ENCODE measurements at places on chromosomes 6 and 20.

GRCh38 chr20:58742668-58743566 is 50.3 kb downstream of the NPEPL1 start:
- no peak for DNase-seq

- DNase-seq = no peak
Observed at GRCh38 chr6:166907373-166907841, 48.9 kb downstream of the RNASET2 start.

- DNase-seq = no peak
Observed at GRCh38 chr6:163867518-163868292, 453.2 kb downstream of the QKI start.

DNA sequence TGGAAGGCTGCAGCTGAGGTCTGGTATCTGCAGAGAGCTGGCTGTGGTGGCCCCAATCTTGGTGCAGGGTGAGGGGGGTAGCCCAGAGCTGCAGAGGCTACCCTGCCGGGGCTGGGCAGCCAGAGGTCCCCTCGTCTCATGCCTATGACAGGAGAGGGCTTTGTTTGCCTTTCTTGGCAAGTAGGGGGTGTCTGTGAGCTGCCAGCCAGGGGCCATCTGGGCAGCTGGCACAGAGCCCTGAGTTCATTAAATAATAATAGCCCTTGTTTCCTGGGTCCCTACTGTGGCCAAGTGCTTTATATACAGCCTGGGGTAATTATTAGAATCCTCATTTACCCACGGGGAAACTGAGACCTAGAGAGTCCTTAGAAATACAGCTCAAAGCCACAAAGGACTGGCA is 66.6 kb downstream of the EZR start:
- DNase-seq = no peak

DNA sequence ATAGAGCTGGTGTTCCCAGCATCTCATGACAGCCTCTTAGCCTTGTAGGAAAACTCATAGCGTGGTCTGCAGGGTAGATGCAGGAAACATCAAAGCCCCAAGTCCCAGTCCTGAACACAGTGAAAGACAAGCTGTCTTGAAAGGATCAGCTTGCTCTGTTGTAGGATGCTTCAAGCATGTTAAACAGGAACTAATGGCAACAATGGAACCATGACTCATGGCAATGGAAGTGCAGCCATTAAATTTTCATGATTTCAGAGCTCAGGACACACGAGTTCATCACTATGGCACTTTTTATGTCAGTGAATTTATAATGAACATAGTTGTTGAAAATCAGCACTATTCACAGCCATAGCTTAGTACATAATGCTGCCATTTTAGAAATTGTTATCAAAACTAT is 367.7 kb downstream of the KIF16B start:
- no peak for DNase-seq

- DNase-seq = no peak
Observed at GRCh38 chr6:167933290-167933689, 64.2 kb upstream of the KIF25 start.

DNA sequence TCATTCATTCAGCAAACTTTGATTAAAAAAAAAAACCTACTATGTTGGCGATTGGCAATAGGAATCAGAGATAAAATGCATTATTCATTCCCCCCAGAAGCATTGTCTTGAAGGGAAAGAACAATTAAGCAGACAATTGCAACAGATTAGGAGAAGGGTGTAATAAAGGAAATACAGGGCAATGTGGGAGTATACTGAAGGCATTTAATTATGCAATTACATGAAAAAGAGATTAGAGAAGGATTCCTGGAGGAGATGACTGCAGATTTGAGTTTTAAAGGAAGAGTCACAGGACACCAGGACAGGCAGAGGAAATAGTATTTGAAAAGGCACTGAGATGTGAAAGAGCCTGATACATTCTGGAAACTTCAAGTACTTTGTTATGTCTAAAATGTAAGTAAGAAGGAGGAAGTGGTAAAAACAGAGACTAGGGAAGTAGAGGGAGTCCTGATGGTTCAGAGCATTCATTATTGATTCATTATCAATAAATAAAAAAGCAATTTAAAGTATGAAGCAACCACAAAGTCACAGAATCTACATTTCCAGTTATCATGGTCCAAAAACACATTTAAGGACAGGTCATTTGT is 43.7 kb downstream of the THEMIS start:
- DNase-seq = no peak

- no peak for DNase-seq
Observed at GRCh38 chr6:129623008-129623732, 86.8 kb downstream of the ARHGAP18 start.

GRCh38 chr6:42158631-42159030 is 14.5 kb upstream of the GUCA1A start:
- DNase-seq = no peak

GRCh38 chr6:159257846-159258245 is 88.6 kb downstream of the FNDC1 start:
- DNase-seq = no peak

GRCh38 chr6:109963598-109964170 is 14.4 kb upstream of the GPR6 start:
- DNase-seq = no peak

GRCh38 chr6:17574866-17575560 is 25.1 kb upstream of the FAM8A1 start:
- no peak for DNase-seq

GRCh38 chr6:33426590-33427511 is 7.0 kb downstream of the SYNGAP1 start:
- DNase-seq = peak; percentile 19

GRCh38 chr20:10710991-10711775 is 37.4 kb upstream of the JAG1 start:
- peak; percentile 94 for DNase-seq

DNA sequence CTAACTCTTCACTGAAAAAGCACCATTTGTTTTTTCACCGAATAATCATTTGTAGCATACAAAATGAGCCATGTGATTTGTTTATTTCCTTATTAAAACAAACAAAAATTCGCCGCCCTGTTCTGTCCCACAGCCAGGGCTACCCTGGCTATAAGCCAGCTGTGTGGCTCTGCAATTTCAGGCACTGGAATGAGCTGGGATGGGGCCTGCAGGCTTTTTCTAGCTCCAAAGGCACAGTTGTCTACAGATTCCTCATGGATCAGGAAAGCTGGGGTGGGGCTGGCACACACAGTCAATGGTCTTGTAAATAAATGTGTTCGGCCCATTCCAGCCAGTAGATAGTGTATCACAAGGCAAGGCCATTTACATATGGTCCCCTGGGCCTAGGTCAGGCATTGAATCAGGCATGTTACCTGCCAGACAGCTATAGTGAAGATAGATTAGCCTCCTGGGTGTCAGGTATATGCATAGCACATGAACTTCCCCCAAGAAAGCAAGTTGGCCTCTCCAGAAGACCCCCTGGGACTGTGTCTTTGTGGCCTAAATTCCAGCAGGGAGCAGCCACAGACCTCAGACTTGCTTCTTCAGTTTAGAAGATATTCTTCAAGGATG is 608.9 kb downstream of the MAFB start:
- no peak for DNase-seq

DNA sequence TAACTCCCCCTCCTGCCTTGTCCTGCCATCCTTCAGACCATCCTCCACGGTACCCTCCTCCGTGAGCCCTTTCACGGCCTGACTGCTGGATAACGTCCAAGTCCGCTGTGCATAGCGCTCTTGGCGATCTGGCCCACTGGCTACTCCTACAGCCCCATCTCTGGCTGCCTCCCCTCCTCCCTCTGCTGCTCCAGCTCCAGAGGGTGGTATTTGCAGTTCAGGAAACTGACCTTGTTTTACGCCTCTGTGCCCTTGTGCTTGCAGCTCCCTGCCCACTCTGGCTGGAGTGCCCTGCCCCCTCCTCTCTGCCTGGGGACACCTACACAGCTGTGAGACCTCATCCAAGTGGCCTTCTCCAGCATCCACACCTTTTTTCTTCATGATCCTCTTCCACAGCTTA is 6.5 kb upstream of the RREB1 start:
- DNase-seq = no peak

- DNase-seq = no peak
Observed at GRCh38 chr20:50456452-50457324, 53.5 kb upstream of the PTPN1 start.

GRCh38 chr20:17326096-17326495 is 99.3 kb downstream of the PCSK2 start:
- DNase-seq = no peak

GRCh38 chr6:87807475-87807874 is 105.4 kb upstream of the AKIRIN2 start:
- no peak for DNase-seq

DNA sequence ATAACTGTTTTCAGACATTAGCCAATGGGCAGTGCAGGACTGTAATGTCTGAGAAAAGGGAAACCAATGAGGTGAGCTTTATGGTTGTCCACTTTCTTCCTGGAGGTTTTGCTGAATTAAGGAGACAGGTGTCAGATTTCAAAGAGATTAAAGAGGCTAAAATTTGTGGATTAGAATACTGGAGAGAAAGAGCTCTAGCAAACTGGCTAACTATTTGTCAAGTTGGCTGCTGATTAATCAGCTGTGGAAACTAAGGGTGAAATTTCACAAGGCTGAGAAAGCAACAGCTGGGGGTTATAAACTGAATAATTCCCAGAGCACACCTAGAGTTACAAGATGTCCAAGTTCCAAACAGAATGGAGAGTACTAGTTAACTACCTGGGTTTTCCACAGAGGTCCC is 198.9 kb downstream of the TBC1D32 start:
- no peak for DNase-seq

DNA sequence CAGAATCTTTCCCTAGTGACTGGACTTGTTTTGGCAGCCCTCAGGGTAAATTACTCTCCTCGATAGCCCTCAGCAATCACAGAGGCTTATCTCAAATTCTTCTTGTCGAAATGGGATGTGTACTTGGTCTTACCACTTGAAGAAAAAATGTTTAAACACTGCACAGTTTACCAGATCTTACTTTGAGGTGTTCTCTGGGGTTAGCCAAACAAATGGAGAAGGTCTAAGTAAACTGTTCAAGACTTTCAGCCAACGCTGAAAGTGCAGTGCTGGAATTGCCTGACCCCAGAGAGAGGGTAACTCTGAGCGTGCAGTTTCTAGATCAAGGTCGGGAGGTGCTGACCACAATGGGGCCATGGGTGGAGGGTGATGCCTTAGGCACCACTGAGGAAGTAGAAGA is 39.2 kb downstream of the MYLIP start:
- no peak for DNase-seq

GRCh38 chr20:62482974-62483373 is 7.2 kb upstream of the GATA5 start:
- no peak for DNase-seq

- DNase-seq = no peak
Observed at GRCh38 chr20:50385733-50386640, 124.2 kb upstream of the PTPN1 start.

DNA sequence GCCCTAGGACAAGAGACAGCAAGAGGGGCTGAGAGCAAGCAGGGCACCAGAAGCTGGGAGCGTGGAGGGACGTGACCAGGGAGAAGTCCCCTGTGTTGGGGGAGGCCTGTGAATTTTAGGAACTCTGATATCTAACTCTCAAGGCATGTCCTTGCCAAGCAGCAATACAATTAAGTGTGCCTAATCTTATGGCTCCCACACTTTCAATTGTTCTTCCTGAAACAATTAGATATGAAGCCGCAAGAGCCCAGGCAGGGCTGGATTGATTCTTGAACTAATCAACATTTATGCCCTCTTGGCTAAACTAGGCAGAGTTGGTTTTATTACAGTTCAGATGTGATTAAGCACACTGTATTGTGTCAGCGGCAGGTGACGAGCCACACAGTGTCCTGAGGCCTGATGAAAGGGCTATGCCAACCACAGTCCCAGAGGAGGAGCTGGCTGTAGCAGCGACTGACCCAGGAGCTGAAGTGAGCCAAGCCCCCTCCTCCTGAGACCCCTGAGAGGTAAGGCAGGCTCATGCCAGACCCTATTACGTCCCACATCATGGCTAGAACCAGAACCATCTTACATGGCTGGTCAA is 4.2 kb upstream of the MAVS start:
- no peak for DNase-seq

DNA sequence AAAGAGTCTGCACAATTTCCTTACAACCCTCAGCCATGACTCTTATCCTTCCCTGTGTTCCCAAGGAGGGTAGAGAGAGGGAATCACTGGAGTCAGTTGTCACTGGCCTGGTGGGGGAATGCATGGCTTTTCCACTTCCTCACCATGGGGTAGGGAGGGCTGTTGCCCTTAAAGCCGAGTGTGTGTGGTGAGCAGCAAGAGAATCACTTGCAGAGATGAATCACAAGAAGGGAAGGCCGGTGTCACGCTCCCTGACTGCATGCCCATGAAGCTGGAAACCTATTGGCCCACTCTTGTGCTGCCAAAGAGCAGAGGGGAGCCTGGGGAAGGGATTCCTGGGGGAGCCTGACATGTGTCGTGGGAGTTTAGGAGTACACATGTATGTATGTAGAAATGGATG is 18.1 kb upstream of the BMP6 start:
- DNase-seq = no peak

DNA sequence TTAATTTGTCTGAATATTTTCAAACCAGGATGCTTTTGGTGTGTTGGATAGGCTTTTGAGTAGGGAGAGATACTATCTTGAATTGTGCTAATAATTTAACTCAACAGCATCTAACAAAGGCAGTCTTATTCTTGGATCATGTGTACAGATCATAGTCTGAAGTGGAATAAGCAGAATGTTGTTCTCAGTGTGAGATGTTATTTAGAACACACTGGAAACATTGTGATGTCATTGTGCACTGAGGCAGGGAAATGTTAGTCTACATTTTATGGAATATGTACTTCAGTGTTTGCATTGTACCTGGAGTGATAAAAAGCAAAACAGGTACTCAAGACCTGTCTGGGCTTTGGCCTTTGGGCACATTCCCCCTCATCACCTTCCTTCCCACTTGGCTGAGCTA is 35.0 kb downstream of the RNF144B start:
- DNase-seq = no peak

DNA sequence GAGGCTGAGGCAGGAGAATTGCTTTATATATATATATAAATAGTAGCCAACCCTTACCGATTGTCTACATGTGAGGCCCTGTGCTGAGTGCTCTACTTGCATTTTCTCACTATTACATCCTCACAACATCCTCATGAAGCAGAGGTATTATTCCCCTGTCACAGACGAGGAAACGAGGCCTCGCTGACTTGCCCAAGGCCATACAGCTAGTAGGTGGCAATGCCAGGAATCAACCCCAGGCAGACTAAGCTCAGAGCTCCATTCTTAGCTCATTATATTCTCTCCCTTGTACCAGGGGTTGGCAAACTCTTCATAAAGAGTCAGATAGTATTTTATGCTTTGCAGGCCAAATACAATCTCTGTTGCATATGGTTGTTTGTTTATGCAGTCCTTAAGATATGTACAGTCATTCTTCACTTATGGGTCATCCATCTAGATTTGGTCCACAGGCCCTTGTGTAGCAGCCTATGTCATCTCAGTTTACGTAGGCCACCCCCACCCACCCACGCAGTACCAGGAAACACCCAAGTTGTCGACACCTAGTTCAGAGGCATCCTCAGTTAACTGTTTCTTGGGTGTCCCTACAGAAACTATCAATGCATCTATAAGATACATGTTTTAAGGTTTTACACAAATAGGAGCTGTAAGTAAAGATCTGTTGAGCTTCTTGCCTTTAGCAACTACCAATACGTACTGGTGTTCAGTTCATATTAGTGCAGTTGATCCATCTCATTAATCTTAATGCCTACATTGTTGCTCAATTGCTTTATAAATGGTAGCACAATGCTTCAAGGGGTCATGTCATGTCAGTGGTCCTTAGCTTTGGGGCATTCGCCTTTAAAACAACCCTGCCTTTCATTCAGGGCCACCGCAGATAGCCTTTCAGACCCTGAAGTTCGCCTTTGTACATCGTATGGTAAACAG is 3.0 kb downstream of the CASS4 start:
- DNase-seq = no peak
